ENCODE measurements at places on chromosomes 5 and 9. TPM values are rescaled to one million over a fixed set of nuclear protein-coding genes. Genes with fewer than 3 reads are reported as not detected.

- DNase-seq, result no peak
Observed at GRCh38 chr5:13664377-13664776, 280.1 kb downstream of the DNAH5 start.

GRCh38 chr5:152711801-152712388 lies 306.8 kb upstream of the NMUR2 start:
- no peak for DNase-seq

GRCh38 chr5:1467341-1468246 lies 22.4 kb upstream of the SLC6A3 start:
- no peak for DNase-seq

DNA sequence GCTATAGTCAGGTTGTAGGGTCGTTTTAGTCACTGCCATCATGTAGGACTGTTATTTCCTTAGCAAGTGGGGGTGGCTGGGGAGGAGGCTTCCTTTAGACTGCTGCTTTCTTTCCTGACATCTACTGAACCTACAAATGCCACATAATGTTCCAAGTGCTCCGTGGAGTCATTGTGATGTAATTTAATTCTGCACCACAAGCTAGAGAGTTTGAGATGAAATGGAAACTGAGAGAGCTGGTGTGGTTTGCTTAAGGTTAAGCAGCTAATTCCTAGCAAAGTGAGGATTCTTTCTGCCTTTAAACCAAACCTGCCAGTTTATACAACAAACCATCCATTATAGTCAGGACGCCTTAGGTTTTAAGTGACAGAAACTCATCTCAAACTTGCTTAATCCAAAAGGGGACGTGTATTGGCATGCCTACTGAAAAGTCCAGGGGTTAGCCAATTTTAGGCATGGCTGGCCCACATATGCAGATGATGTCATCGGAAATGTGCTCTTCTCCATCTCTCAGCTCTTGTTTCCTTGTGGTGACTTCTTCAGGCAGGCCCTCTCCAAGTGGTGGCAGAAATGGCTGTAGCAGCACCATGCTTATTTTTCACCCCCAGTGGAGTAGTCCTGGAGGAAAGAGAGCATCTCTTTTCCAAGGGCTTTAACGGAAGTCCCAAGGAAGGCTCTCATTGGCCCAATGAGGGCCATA lies 30.5 kb downstream of the ZNF618 start:
- DNase-seq, result no peak

DNA sequence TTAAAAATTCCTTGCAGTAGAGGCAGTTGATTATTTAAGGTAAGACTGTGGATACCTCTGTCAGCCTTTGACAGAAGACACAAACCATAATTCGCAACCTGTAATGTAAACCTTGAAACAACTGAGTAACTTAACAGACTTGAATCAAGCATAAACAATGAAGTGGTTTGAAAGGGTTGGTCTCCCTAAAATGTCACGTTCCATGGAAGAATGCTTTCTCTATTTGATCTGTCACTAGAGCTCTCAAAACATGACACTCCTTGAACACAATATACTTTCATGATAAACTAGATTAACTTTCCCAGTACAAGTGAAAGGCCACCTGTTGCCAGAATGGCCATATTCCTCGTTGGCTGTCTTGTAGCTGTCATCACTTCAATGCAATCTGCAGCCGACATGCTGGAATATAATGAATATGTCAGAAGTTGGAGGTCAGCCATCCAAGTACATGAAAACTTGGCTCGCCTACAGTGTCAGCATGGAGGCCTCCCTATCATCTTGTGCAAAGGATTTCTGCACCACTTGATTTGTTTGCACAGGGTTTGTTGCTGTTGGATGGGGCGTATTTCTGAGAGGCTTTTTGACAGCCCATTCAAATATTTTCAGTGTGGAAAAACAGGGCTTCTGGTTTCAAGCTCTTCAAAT lies 228.0 kb downstream of the TLE4 start:
- no peak for DNase-seq

DNA sequence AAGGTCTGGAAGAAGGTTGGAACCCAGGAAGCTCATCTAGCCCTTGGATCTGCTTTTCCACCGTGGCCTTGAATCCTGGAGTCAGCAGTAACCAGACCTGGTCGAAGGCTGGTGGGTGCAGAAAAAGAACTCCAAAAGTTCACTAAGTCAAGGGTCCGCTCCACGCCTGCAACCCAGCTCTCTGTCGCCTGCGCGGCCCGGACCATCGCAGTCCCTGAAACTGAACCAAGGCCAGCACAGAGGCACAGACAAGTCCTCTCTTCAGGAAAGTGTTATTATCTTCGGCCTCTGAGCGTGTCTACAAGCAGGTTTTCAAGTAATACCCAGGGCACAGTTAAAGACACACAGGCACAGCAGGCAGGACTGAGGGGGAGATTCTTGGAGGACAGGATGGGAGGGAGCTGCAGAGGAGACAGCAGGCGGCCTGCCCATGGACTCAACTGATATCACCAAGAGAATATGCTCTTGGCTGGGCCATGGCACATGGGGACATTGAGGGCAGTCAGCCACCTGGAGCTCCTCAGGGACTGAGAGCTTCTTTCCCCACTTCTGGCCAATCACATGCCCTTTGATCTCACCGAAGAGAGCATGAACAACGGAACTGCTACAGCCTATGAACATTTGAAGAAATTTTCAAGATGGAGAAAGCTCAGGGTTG lies 45.8 kb upstream of the SEMA4D start:
- DNase-seq, result no peak

- no peak for DNase-seq
Observed at GRCh38 chr9:86389628-86390027, 35.4 kb upstream of the TUT7 start.

DNA sequence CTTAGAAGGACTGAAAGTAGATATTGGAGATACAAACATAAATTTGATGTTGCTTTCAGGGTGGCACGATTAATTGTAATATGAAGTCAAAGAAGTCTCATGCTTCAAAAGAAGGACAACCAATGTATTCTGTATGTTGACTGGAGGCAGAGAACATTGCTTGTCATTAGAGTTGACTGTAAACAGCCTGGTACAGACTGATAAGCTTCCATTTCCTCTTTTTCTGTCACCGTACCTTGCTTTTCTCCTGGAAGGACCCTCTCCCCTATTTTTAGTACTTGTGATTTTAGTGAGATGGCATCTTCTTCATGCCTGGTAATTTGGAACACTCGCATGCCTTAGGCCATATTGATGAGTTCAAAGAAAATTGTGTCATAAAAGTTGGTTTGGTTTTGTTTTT lies 809.4 kb downstream of the PRELID2 start:
- no peak for DNase-seq

DNA sequence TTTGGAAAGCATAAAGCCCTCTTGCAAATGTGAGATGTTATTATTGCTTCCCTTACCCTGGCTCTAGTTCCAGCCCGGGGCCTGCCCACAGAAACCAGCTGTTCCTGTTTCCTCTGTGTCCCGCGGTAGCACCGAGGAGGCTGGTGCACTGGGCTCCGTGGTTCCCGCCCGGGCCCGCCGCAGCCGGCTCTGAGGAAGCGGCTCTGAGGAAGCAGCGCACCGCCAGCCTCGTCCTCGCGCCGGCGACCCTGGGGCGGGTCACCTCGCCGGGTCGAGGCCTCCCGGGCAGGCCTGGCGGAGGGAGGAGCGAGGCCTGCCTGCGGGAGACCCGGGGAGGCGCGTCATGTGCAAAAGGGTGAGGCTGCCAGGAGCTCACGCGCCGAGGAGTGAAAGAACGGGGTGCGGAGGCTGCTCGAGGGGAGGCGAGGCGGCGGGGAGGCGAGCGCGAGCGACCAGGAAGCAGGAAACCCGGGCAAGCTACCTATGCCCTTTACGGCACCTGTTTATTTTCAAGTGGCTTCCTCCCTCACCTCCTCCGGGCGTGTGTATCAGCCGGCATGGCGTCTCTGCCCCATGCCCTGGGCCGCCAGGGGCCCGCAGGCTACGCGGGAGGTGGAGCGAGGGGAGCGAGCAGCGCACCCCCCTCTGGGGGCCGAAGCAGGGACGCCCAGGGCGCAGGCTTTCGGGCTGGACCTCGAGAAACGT lies 61.3 kb upstream of the MEGF10 start:
- peak; percentile 72 for DNase-seq

GRCh38 chr5:134410822-134411221 lies 859 bp downstream of the CDKN2AIPNL start:
- DNase-seq, result no peak

DNA sequence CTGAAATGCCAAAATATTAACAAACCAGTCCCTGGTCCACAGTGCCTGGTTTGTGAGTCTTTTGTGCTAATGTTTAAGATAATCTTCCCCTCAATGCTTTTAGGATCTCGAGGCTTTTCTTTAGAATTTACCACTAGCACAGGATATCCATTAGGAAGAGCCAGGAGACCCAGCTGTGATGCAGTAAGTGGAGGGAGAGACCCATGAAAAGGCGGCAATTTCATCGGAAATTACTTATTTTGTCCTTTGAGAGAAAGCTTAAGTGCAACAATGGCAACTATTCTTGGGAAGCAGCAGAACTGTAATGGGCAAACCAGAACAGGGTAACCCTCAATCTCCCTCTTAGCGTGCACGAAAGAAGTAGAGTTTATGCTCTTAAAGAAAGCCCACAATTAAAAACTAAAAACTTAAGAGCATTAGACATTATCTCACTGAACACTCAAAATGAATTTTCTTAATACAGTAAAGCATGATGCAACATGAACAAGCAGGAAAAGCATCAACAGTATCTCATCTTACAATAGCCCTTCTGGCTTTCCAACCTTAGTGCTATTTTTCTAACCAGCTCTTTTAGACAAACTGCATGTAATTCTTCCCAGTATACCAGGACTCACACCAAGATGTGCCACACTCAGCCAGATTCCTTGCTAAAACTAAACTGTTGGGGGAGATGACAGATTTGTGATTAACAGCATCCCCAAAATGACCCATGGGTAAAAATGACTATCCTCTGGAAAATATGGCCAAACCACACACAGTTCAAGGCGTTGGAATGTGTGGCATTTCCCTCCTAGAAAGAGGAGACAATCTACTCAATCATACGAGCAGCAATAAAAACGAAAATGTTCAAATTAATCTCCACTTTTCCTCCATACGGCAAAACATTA lies 36.4 kb downstream of the PWWP2A start:
- no peak for DNase-seq

DNA sequence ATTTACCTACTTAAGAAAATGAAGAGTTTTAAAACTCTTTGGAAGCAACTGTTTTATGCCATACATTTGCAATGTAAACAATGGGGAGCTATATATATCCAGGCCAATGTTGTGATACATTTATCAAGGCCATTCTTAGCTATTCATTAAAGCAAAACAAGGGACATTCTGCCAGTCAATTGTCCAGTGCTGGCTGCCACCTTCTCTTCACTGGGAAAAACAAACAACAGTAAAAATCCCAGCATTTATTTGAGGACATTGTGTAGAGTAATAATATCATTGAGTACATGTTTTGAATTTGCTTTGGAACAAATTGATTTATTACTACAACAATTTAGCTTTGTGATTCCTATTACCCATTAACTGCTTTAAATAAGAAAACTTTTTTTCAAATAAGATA lies 1107.4 kb downstream of the DTWD2 start:
- no peak for DNase-seq

GRCh38 chr5:171619744-171620143 lies 165.9 kb upstream of the SMIM23 start:
- DNase-seq, result no peak

- DNase-seq, result peak; percentile 61
Observed at GRCh38 chr5:172800088-172800551, 29.1 kb upstream of the DUSP1 start.

DNA sequence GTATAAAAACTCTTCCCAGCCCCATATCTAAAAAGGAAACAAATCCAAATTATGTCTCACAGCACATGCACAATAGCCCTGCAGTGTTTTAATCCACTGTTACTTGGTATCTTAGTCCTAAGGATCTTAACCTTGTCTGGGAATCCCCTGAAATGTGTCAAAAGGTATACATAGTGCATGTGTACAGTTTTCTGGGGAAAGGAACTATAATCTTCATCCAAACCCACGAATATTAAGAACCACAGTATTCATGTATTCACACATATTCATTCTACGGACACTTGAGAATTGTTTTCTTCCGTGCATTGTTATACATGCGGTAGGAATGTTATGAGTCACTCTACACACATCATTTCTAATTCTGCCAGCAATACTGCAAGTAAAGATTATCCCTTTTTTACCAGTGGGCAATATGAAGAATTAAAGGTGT lies 47.8 kb upstream of the SNX2 start:
- no peak for DNase-seq

- peak; percentile 31 for DNase-seq
Observed at GRCh38 chr5:35803191-35803651, 53.5 kb upstream of the IL7R start.

GRCh38 chr5:177494346-177495195 lies 2.8 kb downstream of the PDLIM7 start:
- DNase-seq, result peak; percentile 85

GRCh38 chr5:148147415-148147814 lies 20.9 kb upstream of the SPINK14 start:
- no peak for DNase-seq

GRCh38 chr9:137216188-137216965 lies 5.7 kb downstream of the RNF208 start:
- DNase-seq, result no peak

DNA sequence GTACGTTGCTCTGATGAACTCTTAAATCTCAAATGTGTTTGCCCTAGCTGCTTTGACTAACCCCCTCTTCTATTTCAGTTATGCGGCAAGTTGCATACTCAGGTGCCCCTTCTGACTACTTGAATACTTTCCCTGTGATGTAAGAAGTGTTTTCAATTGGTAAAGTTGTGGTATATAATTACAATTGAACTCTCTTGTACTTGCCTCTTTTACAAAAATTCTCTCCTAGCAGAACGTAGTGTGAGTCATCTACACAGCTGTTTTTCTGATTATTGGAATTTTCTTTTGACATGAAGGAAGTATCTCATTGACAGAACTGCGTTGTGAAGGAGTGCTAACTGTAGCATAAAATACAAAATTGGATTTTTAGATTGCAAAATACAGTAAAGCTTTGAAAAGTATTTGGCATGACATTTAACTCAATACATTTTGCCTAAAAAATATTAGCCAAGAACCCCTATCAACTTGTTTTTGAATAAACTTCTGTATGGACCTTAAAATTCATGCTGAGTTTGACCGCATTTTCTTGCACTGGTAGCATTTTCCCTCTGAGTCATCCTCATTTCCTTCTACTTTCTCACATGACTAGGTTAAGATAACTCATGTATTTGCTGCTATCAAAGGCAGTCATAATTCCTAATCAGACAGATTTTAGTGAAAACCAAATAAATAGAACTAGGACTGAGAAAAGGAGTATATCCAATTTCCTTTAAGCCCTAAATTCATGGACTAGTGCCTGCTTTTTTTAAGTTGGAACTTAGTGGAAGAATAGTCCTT lies 6.3 kb downstream of the CRHBP start:
- DNase-seq, result no peak

GRCh38 chr5:92916036-92916435 lies 665.0 kb downstream of the NR2F1-AS1 start:
- no peak for DNase-seq

GRCh38 chr5:157543825-157544622 lies 31.6 kb downstream of the ADAM19 start:
- no peak for DNase-seq

ROPN1L gene
- total RNA-seq, result 1.0 TPM

IL33 gene
- total RNA-seq, result 50.1 TPM

FBXL7 gene
- 19.8 TPM for total RNA-seq

IGFBPL1 gene
- 3.5 TPM for total RNA-seq

FREM1 gene
- total RNA-seq, result 1.8 TPM

SPINK14 gene
- total RNA-seq, result not detected

PRUNE2 gene
- total RNA-seq, result 33.1 TPM

SOHLH1 gene
- total RNA-seq, result not detected

LPAR1 gene
- total RNA-seq, result 27.3 TPM

NMUR2 gene
- total RNA-seq, result not detected

BTNL9 gene
- total RNA-seq, result 31.4 TPM

Measured in left cardiac atrium (tissue), 4 donors.